Panc1 (cell line): ENCODE measurements at places on chromosomes 6 and 20. TPM values are rescaled to one million over a fixed set of nuclear protein-coding genes. Genes with fewer than 3 reads are reported as not detected.

The SALL4 gene
- total RNA-seq: 1.6 TPM

The CHRNA4 gene
- total RNA-seq: 2.4 TPM

The VGLL2 gene
- not detected for total RNA-seq

The BPIFB4 gene
- not detected for total RNA-seq

The PTPRA gene
- 56.6 TPM for total RNA-seq

The ERVFRD-1 gene
- not detected for total RNA-seq

The SAMD10 gene
- 8.8 TPM for total RNA-seq

The FOXA2 gene
- 28.0 TPM for total RNA-seq
